ENCODE measurements at places on chromosomes 12 and 14. TPM values are rescaled to one million over a fixed set of nuclear protein-coding genes. Genes with fewer than 3 reads are reported as not detected.

DNA sequence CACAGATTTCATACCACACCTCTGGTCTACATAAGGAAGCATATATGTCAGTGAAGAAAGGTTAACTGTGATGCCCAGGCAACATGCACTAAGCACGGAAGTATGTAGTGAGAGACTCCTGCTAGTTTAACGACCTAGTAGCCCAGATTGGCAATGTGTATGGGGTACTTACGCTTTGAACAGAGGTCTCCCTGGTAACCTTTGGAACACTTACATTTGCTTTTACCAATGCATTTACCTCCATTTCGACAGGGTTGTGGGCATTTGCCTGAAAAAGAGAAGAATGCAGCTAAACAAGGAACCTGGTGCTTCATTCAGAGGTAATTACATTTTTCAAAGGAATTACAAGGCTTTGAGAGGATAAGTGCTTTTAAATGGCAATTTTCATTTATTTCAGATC is 65.2 kb downstream of the WIF1 start:
- no peak for DNase-seq
- H3K36me3 ChIP-seq: no peaks in the 10 kb centered on the region
- H3K27ac ChIP-seq: no peak overlapping the region
- H3K4me1 ChIP-seq: no peaks in the 10 kb centered on the region
- H3K27me3 ChIP-seq: no peaks in the 10 kb centered on the region
- no peak overlapping the region for H3K4me3 ChIP-seq

GRCh38 chr12:87943023-87943422 is 86.2 kb downstream of the C12orf50 start:
- no peaks in the 10 kb centered on the region for H3K27me3 ChIP-seq
- no peaks in the 10 kb centered on the region for H3K36me3 ChIP-seq
- H3K4me3 ChIP-seq: no peak overlapping the region
- H3K4me1 ChIP-seq: no peaks in the 10 kb centered on the region
- DNase-seq: no peak

GRCh38 chr12:64672925-64673409 is 62.7 kb downstream of the RASSF3 start:
- H3K4me3 ChIP-seq: no peak overlapping the region
- H3K4me1 ChIP-seq: no peaks in the 10 kb centered on the region
- no peak for DNase-seq
- H3K36me3 ChIP-seq: no peaks in the 10 kb centered on the region

DNA sequence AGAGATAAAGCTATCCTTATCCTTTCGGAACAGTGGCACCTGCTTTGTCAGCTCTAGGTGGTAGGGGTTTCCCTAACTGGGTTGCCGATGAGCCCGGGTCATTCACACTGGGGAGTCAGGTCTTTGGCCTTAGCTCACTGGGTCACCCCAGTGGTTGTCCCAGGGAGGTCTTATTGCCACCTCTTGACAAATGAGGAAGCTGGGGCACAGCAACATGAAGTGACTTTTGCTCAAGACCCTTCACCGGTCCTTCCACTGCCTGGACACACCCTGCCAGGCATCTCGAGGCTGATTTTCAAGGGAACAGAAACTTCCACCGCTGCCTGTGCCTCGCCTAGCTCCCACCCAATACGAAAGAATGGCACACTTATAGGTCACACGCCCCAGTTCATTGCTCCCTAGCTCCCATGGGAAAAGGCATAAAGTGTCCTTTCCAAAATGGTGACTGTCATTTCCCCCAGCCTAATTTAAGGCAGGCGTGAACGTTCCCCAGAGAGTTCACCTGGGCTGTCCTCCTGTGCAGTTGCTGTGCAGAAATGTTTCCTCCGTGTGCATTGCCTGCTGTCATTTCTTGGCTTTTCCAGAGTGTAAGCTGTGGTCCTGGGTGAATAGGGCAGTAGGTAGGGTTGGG is 156.1 kb upstream of the CCND2 start:
- H3K4me1 ChIP-seq: peaks cover 22% of the 10 kb centered on the region
- no peaks in the 10 kb centered on the region for H3K27me3 ChIP-seq
- H3K36me3 ChIP-seq: no peaks in the 10 kb centered on the region
- H3K27ac ChIP-seq: no peak overlapping the region
- DNase-seq: peak; percentile 49

- H3K4me3 ChIP-seq: no peak overlapping the region
- no peak overlapping the region for H3K27ac ChIP-seq
- no peak for DNase-seq
- no peaks in the 10 kb centered on the region for H3K27me3 ChIP-seq
- no peaks in the 10 kb centered on the region for H3K4me1 ChIP-seq
- no peaks in the 10 kb centered on the region for H3K36me3 ChIP-seq
Observed at GRCh38 chr14:57533214-57533613, 39.6 kb upstream of the CCDC198 start.

- no peaks in the 10 kb centered on the region for H3K36me3 ChIP-seq
- H3K27ac ChIP-seq: no peak overlapping the region
- H3K4me1 ChIP-seq: peaks cover 20% of the 10 kb centered on the region
- H3K4me3 ChIP-seq: no peak overlapping the region
- no peaks in the 10 kb centered on the region for H3K27me3 ChIP-seq
Observed at GRCh38 chr12:50055831-50056638, 1.4 kb upstream of the ASIC1 start.

- H3K27ac ChIP-seq: no peak overlapping the region
- no peaks in the 10 kb centered on the region for H3K4me1 ChIP-seq
- DNase-seq: no peak
Observed at GRCh38 chr14:83071888-83072501, 1538.3 kb upstream of the SEL1L start.

- H3K36me3 ChIP-seq: peaks cover 86% of the 10 kb centered on the region
- no peaks in the 10 kb centered on the region for H3K27me3 ChIP-seq
- H3K4me3 ChIP-seq: no peak overlapping the region
- DNase-seq: no peak
- no peaks in the 10 kb centered on the region for H3K4me1 ChIP-seq
Observed at GRCh38 chr12:14479004-14479403, 88.7 kb downstream of the PLBD1 start.

- no peaks in the 10 kb centered on the region for H3K36me3 ChIP-seq
- no peaks in the 10 kb centered on the region for H3K27me3 ChIP-seq
- no peak overlapping the region for H3K4me3 ChIP-seq
- H3K4me1 ChIP-seq: no peaks in the 10 kb centered on the region
Observed at GRCh38 chr14:32980178-32980901, 41.7 kb downstream of the NPAS3 start.

DNA sequence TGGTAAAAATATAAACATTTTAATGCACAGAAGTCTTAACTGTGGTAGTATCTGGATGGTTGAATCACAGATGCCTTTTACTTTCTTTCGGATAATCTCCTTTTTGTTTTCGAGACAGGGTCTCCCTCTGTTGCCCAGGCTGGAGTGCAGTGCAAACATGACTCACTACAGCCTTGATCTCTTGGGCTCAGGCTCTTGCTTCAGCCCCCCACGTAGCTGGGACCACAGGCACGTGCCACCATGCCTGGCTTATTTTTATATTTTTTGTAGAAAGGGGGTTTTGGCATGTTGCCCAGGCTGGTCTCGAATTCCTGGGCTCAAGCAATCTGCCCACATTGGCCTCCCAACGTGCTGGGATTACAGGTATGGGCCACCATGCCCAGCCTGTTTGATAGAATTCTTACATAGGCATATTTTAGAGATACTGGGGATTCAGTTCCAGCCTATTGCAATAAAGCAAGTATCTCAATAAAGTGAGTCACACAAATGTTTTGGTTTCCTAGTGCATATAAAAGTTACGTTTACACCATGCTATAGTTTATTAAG is 99.2 kb downstream of the SNAPC1 start:
- H3K27me3 ChIP-seq: no peaks in the 10 kb centered on the region
- no peak for DNase-seq
- H3K4me1 ChIP-seq: no peaks in the 10 kb centered on the region
- H3K4me3 ChIP-seq: no peak overlapping the region
- H3K27ac ChIP-seq: no peak overlapping the region

- H3K4me1 ChIP-seq: peaks cover 9% of the 10 kb centered on the region
- H3K36me3 ChIP-seq: no peaks in the 10 kb centered on the region
- no peak for DNase-seq
- H3K27me3 ChIP-seq: no peaks in the 10 kb centered on the region
- H3K27ac ChIP-seq: no peak overlapping the region
Observed at GRCh38 chr12:124739953-124740561, 123.6 kb downstream of the SCARB1 start.

- no peak for DNase-seq
- no peak overlapping the region for H3K27ac ChIP-seq
- no peak overlapping the region for H3K4me3 ChIP-seq
- H3K4me1 ChIP-seq: no peaks in the 10 kb centered on the region
- H3K27me3 ChIP-seq: no peaks in the 10 kb centered on the region
- no peaks in the 10 kb centered on the region for H3K36me3 ChIP-seq
Observed at GRCh38 chr12:26185532-26186320, 9.6 kb upstream of the SSPN start.

DNA sequence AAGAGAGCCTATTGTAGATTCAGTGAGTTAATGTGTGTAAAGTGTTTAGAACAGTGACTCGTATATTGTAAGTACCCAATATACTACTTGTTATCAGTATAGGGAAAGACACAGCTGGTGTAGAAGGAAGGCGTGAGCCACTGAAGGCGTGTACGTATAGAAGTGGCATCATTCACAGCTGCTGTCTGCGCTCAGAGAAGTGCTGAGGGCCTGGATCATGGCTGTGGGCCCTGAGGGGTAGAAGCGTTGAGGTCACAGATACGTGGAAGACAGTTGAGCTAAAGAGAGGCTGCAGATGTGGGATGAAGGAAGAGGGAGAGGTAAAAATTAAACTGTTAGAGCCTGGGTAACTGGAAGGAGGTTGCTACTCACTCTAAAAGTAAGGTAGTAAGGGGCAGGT is 5.9 kb downstream of the C12orf75 start:
- H3K27me3 ChIP-seq: no peaks in the 10 kb centered on the region
- no peak overlapping the region for H3K27ac ChIP-seq
- no peaks in the 10 kb centered on the region for H3K4me1 ChIP-seq

- H3K4me3 ChIP-seq: no peak overlapping the region
- H3K27me3 ChIP-seq: no peaks in the 10 kb centered on the region
- H3K36me3 ChIP-seq: peaks cover 64% of the 10 kb centered on the region
- DNase-seq: no peak
Observed at GRCh38 chr14:73283608-73284379, 46.5 kb downstream of the PAPLN start.

DNA sequence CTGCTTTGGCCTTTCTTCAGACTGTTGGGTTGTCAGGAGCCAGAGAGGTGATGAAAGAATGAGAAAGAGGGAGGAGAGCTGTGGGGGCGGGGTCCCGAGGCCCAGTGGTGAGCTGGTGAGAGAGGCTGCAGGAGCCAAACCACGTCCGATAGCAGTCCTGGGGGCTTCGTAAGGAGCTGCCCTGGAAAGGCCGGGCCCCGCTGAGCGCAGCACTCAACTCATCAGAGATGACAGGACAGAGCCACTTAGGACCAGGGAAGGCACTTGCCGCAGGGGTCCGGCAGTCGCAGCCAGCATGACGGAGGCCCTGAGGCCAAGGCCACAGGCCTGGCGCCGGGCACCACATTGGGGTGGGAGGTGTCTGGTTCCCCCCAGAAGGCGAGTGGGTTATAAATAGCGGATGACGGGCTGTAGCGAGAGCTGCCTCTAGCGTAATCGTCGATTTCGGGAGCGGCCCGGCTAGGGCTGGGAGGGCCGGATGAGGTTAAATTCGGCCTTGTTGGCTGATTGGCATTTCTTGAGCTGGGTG is 179.0 kb downstream of the TSPAN9 start:
- H3K36me3 ChIP-seq: no peaks in the 10 kb centered on the region
- peak overlapping the region; percentile 97 for H3K27ac ChIP-seq
- H3K4me3 ChIP-seq: no peak overlapping the region
- no peaks in the 10 kb centered on the region for H3K27me3 ChIP-seq
- H3K4me1 ChIP-seq: no peaks in the 10 kb centered on the region

DNA sequence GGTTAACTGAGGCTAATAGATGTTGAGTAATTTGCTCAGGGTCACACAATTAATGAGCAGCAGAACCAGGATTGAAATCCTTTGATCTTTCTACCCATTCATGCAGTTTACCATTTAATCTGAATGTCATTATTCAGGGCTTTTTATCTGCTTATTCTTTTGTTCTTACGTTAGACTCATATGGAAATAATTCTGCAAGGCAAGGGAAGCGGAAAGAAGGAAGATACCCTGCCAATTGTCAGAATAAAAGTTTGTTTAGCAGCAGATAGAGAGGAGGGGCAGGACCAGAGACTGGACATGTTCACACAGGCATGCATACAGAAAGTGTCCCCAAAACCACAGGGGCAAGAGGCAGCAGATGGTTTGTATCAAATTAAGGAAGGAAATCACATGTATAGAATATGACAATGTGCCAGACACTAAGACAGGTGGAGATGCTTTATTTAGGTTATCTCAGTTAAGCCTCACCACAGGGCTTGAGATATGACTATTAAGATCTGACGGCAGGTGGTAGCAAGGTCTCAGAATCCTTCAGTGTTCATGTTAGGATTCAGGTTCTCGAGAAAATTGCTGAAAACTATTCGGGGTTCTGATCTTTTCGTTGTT is 29.8 kb downstream of the BRMS1L start:
- H3K36me3 ChIP-seq: peaks cover 13% of the 10 kb centered on the region
- H3K4me1 ChIP-seq: no peaks in the 10 kb centered on the region
- no peak overlapping the region for H3K27ac ChIP-seq
- no peak overlapping the region for H3K4me3 ChIP-seq
- no peaks in the 10 kb centered on the region for H3K27me3 ChIP-seq
- DNase-seq: no peak

The USP44 gene
- total RNA-seq: 1.4 TPM

The CPNE6 gene
- not detected for total RNA-seq

The PTPRO gene
- total RNA-seq: 2.9 TPM

The CLEC4D gene
- 0.63 TPM for total RNA-seq

The MYBPC1 gene
- total RNA-seq: 3.0 TPM

The AGAP2 gene
- 4.8 TPM for total RNA-seq

The RNASE1 gene
- 230 TPM for total RNA-seq

The TAS2R46 gene
- 0.67 TPM for total RNA-seq
